Fibroblast of pulmonary artery (primary cell): ENCODE measurements at places on chromosomes 13 and 19.

DNA sequence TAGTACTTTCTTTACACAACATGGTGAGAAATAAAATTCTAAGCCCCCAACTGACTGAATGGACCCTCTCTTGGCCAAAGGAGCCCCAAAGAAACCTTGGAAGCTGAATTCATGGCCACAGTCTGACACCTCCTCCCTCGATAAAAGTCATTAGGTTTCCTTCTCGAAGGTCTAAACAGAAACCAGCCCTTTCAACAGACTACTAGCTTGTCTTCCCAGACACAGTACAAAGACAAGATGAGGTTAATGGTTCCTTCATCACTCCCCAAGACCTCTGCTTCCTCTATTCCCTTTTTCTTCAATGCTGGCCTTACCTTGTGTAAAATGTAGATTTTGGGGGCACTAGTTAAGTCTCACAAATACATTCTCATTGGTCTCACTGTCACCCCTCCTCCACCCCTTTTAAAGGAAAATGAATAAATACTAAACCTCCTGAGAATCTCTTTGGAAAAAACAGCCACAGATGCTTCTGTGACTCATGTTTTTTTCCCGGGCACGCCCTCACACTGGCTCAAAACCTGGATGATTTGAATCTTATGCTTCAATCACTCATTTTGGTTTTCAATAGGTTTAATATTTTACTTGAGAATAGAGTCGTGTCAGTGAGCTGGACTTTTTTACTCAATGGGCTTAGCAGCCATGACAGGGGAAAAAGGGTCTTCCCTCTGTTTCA is 65.8 kb upstream of the MED4 start:
- peak; percentile 43 for DNase-seq

- DNase-seq: no peak
These were observed 17.0 kb upstream of the PIK3R2 start for GRCh38 chr19:18135712-18136584.

DNA sequence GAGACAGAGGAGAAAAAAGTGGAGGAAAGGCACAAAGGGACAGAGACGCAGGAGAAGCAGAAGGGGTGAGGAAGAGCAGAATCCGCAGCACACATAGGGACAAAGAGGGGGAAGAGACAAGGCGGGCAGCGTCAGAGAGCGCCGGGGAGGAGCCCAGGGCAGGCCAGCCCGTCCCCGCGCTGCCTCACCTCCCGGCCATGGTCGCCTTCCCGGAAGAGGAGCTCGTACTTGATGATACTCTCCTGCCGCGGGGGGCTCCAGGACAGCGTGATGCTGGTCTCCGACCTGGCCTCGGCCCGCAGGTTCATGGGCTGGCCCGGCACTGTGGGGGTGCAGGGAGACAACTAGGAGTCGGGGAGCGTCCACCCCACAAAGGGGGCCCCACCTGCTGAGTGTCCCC is 100.6 kb downstream of the PTPRS start:
- DNase-seq: no peak

DNA sequence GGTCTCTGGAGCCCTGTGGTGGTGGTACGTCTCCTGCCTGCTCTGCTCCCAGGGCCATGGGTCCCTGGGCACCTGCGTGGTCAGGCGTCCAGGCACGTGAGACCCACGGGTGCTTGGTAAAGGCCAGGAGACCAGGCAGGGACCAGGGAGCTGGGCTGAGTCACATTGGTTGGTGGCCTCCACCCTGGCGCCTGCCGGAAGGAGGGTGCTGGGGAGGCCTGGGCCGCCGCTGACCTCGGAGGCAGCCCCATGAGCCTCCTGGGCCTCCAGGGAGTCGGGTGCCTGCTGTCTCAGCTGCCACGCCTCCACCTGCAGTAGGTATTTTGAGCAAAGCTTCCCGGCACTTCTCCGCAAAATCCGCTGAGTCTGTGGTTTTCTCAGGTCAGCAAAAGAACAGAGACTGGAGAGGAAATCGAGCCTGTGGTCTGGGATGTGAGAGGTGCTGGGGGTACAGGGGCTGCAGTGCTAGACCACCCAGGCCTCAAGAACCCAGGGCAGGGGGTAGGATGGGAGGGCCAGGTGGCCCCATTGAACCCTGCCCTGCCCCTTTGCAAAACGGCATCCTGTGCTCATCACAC is 3.6 kb upstream of the PLK5 start:
- no peak for DNase-seq

DNA sequence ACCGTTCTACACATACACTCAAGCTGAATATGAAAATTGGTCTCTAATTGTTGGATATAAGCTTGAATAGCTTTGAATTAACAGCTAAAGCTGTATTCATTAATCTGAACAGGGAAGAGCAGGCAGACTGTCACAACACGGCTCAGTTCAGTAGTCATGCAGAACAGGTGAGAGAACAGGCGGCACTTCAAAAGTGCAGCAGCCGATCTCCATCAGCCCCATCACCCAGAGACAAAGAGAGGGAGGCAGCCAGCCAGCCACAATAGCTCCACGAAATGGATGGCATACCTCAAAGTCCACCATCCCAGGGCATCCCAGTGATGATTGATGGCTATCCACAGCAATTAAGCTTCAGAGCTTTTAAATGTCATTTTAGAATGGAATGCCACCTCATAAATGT is 419.2 kb downstream of the OLFM4 start:
- no peak for DNase-seq

DNA sequence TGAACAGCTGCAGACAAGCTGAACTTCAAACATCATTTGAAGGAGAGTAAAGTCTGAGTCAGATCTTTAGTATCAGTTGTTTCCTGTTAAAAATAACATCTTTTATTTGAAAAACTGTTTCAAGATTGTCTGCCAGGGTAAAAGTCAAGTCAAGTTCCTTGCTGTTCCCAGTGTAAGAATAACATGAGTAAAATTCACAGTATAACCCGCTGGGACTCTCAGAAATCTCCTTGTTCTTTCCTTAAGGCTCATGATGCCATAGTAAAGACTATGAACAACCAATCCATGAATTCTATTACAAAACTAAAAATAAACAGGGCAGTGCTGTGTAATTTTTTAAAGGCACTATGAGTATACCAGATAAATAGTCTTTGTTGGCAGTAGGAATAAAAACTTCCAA is 112.9 kb downstream of the IRS2 start:
- DNase-seq: no peak

GRCh38 chr19:47429140-47429793 is 9.9 kb upstream of the MEIS3 start:
- DNase-seq: no peak

DNA sequence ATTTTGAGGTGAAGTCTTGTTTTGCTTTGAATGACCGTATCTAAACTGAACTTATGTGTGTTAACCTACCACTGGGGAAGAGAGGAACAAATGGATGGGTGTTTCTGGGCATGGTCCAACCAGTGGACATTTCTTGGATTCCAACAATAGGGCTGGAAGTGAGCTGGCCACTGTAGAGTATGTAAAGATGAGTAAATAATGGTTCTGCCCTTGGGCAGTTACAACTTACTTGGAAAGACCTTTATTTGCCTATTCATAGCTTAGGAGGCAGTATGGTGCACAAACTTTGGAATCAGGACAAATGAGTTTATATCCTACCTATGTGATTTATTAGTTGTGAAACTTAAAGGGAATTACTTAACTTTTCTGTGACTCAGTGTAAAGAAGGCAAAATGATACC is 429.5 kb downstream of the HS6ST3 start:
- DNase-seq: no peak

DNA sequence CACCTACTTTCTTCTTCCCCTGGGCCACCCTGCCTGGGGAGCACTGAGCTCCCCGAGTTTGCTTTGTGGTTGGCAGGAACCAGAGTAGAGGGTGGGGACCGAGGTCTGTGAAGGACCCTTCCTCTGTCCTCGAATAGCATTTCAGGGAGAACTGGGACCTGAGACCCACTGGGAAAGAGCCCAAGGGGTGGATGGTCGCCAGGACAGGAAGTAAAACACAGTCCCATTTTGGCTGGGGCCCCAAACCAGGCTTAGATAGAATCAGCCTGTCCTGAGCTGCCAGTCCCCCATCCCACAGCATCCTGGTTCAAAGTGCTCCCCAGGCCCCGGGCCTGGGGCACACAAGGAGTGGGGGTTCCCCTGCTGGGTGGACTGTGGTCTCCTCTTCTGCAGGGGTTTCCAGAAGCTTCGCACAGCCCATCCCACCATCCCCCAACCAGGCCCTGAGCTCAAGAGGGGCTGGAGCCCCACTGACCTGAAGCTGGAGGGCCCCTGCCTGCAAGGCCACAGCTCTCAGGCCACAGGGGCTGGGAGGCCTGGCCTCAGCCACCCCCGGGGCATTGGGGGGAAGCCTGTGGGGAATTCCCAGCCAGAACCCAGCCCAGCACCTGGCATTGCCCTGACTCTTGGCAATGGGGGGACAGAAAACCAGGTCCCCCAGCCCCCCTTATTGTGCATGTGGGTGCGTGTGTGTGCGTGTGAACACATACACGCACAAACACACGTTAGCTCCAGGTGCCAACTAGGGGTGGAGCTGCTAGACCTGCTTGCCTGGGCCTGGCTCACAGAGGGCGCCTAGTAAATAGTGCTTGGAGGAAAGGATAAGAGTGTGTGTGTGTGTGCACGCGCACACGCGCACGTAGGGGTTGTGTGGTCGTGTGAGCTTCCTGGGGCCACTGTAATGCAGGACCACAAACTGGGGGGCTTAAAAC is 995 bp upstream of the MKNK2 start:
- no peak for DNase-seq

GRCh38 chr19:48959341-48960239 is 4.9 kb downstream of the BAX start:
- DNase-seq: no peak

GRCh38 chr19:29988351-29988750 is 46.3 kb downstream of the URI1 start:
- no peak for DNase-seq

GRCh38 chr13:84933797-84934196 is 865.4 kb downstream of the SLITRK6 start:
- no peak for DNase-seq
